Activated CD4-positive, alpha-beta T cell treated with anti-CD3 and anti-CD28 coated beads for 1 hour (primary cell): ENCODE measurements at places on chromosomes 2 and 18.
A peak's percentile ranks its signal among the peaks of the same experiment; 100 is the strongest.

GRCh38 chr2:10441948-10442347, 6.2 kb downstream of the ODC1 start:
- DNase-seq: no peak

DNA sequence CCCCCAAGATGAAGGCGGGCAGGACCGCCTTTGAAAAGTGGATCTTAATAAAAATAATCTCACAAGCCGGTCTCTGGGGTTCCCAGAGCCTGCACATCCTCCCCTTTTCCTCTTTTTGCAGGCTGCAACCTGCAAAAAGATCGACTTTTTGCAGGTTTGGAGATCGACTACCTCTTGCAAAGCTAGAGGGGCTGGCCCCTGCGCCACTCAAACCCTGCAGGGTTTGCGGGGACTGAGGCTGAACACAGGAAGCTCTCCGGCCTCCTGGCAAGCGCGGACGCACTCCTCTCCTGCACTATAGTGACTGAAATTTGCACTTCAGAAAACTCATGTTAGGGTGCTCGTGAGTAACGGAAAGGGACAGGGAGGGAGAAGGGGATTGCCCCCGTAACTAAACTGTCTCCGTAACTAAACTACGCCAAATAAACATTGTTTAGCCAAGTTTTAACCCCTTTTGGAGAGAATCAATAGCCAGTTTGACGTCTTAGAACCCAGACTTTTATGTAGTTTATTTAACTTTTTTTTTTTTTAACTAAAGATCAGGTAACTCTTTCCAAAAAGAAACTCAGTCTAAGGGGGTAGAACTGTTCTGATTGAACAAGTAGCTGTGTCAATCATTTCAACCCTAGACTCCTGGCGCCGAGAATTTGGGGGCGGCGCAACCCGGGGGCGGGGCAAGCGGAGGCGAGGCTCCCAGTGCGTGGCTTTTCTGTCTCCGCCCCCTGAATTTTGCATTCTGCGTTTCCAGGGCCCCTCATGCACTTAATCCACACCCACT, 2.5 kb downstream of the IGFBP5 start:
- DNase-seq: peak; percentile 33

DNA sequence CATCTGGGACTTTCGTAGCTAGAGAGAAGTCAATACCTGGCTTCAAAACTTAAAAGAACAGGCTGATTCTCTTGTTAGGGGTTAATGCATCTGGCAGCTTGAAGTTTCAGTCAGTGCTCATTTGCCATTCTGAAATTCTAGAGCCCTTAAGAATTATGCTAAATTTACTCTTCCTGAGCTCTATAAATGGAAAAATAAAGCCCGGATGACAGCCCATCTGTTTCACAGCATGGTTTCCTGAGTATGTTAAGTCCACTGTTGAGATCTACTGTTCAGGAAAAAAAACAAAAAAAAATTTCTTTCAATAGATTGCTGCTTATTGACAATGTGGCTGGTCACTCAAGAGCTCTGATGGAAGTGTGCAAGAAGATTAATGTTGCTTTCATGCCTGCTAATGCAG, 101.3 kb upstream of the RPE start:
- no peak for DNase-seq

DNA sequence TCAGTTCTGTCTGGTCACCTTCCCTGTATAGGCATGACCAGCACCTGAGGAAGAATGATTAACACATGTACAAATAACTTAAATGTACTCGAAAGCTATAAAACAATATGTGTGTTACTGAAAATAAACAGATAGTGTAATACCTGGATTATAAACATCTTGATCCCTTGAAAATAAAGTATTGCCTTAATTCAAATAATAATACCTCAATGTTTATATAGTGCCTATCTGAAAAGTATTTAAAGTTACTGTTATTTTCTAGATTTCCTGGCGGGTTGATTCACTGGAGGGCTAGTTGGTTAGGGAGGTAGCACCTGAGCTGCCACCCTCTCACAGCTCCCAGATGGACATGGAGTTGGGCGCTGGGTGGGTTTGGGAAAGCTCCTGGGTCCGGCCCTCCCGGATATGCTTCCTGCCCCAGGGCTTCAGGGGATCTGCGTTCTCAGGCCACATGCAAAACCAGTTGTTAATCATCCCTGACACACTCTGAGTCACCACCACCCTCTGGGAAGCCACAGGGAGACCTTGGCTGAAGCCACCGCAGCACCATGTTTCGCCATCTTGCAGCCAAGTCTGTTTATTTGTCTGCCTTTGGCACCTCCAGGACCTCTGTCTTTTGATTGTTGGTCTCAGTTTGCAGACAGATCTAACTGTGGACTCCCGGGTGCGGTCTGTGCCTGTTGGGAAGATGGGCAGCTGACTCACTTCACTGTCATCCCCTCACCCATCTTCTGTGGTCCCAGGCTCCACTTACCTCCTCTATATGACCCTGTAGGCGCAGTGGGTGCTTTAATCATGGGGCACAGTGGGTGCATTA, 35.3 kb downstream of the RAB31 start:
- no peak for DNase-seq
